Activated B cell treated with CpG ODN at 0.5 μM for 24 hours (primary cell): ENCODE measurements at places on chromosomes 13 and 19. TPM values are rescaled to one million over a fixed set of nuclear protein-coding genes. Genes with fewer than 3 reads are reported as not detected.

DNA sequence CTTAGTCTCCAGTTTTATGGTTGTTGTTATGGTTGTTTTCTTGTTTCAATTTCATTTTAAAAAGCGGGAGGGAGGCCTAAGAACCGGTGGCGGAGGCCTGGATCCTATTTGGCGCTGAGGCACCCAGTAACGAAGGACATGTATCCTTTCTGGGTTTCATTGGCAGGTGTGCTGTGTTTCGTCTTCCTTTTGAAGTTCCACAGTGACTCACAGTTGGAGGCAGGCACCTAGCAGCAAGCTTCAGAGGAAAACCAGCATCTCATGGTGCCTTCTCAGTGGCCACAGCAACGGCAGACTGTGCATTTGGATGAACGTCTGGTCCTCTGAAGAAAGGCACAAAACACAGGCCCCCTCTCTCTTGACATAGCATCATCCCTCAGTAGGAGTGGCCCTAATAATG, 697.2 kb downstream of the EFNB2 start:
- H3K27ac ChIP-seq, result no peak overlapping the region
- no peak overlapping the region for H3K4me3 ChIP-seq
- DNase-seq, result no peak
- H3K36me3 ChIP-seq, result no peaks in the 10 kb centered on the region

DNA sequence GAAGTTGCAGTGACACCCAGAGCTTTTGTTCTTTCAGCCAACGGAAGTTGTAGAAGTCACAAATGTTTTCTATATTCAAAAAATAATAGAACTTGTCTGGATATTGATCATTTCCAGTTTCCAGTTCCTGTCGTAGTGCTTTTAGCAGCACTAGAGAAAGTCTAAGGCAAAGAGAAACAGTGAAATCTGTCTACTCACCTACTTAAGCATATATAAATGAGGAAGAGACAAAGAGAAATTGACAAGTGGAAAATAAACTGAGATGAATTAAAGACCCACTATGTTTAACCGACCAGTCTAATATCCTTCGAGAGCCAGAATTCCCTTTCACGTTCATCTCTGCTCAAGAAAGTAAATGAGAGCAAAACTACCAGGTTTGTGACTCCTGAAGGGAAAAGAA, 36.7 kb downstream of the DACH1 start:
- no peak overlapping the region for H3K27ac ChIP-seq
- H3K36me3 ChIP-seq, result no peaks in the 10 kb centered on the region
- no peak for DNase-seq

DNA sequence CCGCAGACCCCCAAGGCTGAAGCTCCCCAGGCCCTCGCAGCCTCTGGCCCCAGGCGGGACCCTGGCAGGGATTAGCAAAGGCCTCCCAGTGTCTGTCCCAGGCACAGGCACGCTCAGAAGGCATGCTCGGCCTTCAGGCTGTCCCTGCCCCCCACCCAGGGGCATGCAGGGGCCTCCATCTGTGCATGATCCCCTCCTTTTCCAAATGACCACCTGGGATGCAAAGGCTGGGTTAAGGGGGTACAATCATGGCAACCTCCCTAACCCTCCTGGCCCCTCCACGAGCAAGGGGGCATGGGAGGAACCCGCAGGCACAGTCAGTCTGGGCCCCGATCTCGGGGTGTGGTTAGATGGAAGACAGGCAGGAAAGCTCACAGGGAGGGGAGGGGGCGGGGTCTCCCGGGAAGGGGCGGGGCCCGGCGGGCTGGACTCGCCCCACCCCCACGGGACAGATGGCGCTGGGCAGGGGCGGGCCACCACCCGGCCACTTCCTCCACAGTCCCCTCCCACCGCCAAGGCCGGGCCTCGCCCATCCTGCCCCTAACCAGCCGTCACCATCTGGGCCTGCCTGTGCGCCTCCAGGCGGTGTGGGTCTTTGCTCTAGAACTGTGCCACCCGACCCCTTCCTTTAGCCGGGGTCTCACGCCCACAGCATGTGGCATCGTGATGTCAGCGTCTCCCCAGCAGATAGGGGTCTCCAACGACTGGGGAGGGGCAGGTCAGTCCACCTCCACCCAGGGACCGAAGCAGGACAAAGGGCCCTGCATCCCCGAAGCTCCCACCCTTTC, 7.0 kb upstream of the REXO1 start:
- peak overlapping the region; percentile 73 for H3K4me3 ChIP-seq
- H3K27ac ChIP-seq, result peak overlapping the region; percentile 89
- peaks cover 73% of the 10 kb centered on the region for H3K4me1 ChIP-seq
- H3K36me3 ChIP-seq, result peaks cover 2% of the 10 kb centered on the region
- peak; percentile 62 for DNase-seq
- H3K27me3 ChIP-seq, result no peaks in the 10 kb centered on the region

DNA sequence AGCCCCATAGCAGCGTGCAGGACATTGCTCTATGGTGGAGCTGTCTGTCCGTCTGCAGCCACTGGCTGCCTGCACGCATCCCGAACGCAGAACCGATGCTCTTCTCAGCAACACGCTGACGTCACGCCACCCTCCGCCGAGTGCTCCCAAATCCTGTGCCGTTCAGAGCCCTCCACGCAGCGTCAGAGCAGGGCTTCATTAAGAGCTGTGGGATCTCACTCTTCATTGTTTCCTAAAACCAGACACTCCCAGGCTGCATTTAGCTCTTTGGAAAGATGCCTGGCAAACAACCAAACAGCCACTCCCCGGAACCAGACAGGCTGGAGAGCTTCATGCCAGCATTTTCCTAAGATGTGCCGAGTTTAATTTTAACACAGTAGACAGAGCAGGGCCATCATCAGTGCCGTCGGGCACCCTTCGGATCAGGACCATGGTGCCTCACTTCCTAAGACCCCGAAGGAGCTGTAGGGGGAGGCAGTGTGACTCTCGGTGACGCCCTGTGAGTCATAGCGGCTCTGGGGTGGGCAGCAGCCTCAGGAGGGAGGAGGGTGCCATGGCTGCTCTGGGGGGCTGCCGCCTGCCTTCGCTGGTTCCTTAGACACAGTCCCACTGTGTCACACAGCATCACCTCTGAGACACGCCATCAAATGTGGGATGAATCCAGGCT, 131.5 kb upstream of the MCF2L start:
- peaks cover 54% of the 10 kb centered on the region for H3K36me3 ChIP-seq
- no peak for DNase-seq
- H3K27ac ChIP-seq, result no peak overlapping the region

DNA sequence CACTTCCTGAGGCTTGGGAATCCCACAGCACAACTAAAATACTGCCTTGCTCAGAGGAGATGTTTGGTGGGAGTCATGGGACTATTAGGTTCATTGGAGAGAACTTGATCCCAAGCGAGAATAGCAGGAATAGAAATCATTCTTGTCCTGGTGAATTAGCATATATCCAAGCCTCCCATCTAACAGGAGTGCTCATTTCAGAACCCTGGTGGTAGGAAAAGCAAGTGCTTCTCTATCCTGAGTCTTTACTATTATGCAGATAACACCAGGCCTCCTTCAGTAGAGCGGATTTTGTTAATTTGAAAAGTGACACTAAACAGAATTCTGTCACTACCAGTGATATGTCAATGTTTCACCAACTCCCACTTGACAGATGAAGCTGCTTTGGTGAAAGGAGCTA, 199.5 kb downstream of the ATP8A2 start:
- H3K4me1 ChIP-seq, result no peaks in the 10 kb centered on the region
- no peak overlapping the region for H3K27ac ChIP-seq
- no peaks in the 10 kb centered on the region for H3K36me3 ChIP-seq
- no peak for DNase-seq
- H3K4me3 ChIP-seq, result no peak overlapping the region
- peaks cover 10% of the 10 kb centered on the region for H3K27me3 ChIP-seq

DNA sequence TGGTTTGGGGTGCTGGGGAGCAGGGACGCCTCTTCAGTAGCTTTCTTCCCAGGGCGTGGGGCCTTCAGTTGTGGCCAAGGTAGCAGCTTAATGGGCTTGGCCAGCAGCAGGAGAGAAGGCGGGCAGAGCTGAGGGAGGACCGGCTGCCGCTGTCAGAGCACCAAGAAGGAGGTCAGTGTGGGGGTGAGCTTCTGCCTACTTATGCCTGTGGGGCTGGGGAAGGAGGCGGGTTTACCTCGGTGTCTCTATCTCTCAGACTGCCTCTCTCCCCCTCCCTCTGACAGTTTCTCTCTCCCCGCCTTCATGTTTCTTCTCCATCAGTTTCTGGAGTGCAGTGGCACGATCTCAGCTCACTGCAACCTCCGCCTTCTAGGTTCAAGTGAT, at the start of gene CAPN12:
Gene CAPN12 (minus strand): TSS at position 177 of the 384 bp plus-strand sequence. CDS start 309 bp downstream, outside the sequence.
- H3K4me3 ChIP-seq, result no peak within 1 kb of the TSS
- no peak for DNase-seq
- no peak within 1 kb of the TSS for H3K27ac ChIP-seq
- no peaks in the 10 kb centered on the region for H3K4me1 ChIP-seq
- no peaks in the 10 kb centered on the region for H3K27me3 ChIP-seq

- H3K4me3 ChIP-seq, result no peak overlapping the region
- DNase-seq, result no peak
- no peak overlapping the region for H3K27ac ChIP-seq
- H3K36me3 ChIP-seq, result no peaks in the 10 kb centered on the region
Observed at GRCh38 chr13:110433014-110433413, 125.9 kb downstream of the COL4A2 start.

GRCh38 chr19:7395360-7396066, 46.8 kb downstream of the ARHGEF18 start:
- no peak for DNase-seq
- H3K4me1 ChIP-seq, result peaks cover 44% of the 10 kb centered on the region
- H3K27ac ChIP-seq, result peak overlapping the region; percentile 87
- H3K36me3 ChIP-seq, result peaks cover 26% of the 10 kb centered on the region

GRCh38 chr13:35471706-35472322, 4.7 kb downstream of the MAB21L1 start:
- no peak for DNase-seq
- peaks cover 26% of the 10 kb centered on the region for H3K4me1 ChIP-seq
- H3K27me3 ChIP-seq, result peaks cover 64% of the 10 kb centered on the region

- peaks cover 22% of the 10 kb centered on the region for H3K27me3 ChIP-seq
- H3K4me3 ChIP-seq, result peak within 1 kb of the TSS; percentile 72
- no peak within 1 kb of the TSS for H3K27ac ChIP-seq
- no peak for DNase-seq
- H3K36me3 ChIP-seq, result peaks cover 21% of the 10 kb centered on the region
Observed at GRCh38 chr19:35030257-35031071, at the start of gene SCN1B. Gene SCN1B (plus strand): TSS chr19:35030470. CDS start chr19:35030821, 351 bp downstream.

GRCh38 chr13:49853535-49853934, 61.1 kb upstream of the KPNA3 start:
- peaks cover 2% of the 10 kb centered on the region for H3K27me3 ChIP-seq
- no peaks in the 10 kb centered on the region for H3K36me3 ChIP-seq
- no peak overlapping the region for H3K4me3 ChIP-seq
- no peak overlapping the region for H3K27ac ChIP-seq
- H3K4me1 ChIP-seq, result no peaks in the 10 kb centered on the region
- DNase-seq, result no peak

GRCh38 chr13:63163903-63164302, 1748.3 kb upstream of the PCDH20 start:
- no peaks in the 10 kb centered on the region for H3K4me1 ChIP-seq
- no peak overlapping the region for H3K27ac ChIP-seq
- H3K27me3 ChIP-seq, result no peaks in the 10 kb centered on the region
- no peaks in the 10 kb centered on the region for H3K36me3 ChIP-seq
- H3K4me3 ChIP-seq, result no peak overlapping the region

GRCh38 chr19:55546822-55547614, 1.7 kb upstream of the SBK3 start:
- no peak for DNase-seq
- no peak overlapping the region for H3K4me3 ChIP-seq
- peaks cover 32% of the 10 kb centered on the region for H3K27me3 ChIP-seq
- no peak overlapping the region for H3K27ac ChIP-seq
- H3K36me3 ChIP-seq, result no peaks in the 10 kb centered on the region
- peaks cover 2% of the 10 kb centered on the region for H3K4me1 ChIP-seq

DNA sequence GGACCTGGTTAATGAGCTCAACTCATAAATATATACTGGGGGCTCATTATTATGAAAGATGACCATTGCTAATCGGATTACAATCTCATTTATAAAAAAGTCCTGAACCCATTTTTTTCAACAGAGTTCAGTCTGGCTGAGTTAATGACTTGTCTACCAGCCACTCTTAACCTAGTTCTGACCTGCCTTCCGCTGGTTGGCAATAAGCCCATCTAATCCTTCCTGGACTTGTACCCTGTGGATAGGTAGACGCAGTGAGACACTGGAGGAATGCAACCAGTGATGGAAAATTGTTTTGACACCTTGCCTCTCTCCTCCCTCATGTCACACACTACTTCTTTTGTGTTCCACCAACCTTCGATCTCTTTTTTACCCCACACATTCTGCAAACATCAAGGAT, 279.9 kb downstream of the FOXO1 start:
- no peaks in the 10 kb centered on the region for H3K36me3 ChIP-seq
- no peak overlapping the region for H3K27ac ChIP-seq
- peaks cover 29% of the 10 kb centered on the region for H3K4me1 ChIP-seq

- peaks cover 3% of the 10 kb centered on the region for H3K27me3 ChIP-seq
- no peak overlapping the region for H3K27ac ChIP-seq
Observed at GRCh38 chr13:32881074-32881776, 135.0 kb upstream of the KL start.

GRCh38 chr19:45160870-45161737, at the start of gene NKPD1:
Gene NKPD1 (minus strand): TSS chr19:45160982. CDS start chr19:45160150, 832 bp downstream.
- DNase-seq, result no peak
- peaks cover 31% of the 10 kb centered on the region for H3K27me3 ChIP-seq
- H3K36me3 ChIP-seq, result no peaks in the 10 kb centered on the region
- peaks cover 17% of the 10 kb centered on the region for H3K4me1 ChIP-seq

DNA sequence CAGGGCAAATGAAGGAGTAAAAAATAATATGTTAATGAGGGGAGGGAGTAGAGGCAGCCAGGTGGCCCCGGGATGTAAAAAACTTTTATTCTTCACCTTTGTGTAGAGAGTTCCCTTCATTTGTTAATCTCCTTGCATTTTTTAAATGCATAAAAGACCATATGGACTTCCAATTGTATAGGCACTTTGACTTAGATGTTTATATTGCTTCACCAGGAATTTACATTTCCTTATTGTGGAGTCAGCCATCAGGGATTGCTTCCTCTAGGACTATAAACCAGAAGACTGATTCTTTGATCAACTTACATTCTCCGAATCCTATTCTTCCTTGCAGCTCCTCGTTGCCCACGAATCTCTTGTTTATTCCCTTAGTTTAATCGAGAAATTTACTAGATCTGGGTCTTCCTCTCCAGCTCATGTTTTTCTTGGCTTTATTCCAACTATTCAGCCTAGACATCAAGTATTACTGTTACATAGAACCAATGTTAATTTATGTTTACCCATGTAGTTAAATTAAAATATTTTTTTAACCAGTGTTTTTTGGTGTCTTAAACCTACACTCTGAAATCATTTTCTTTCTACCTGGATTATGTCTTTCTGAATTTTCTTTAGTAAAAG, 1187.0 kb upstream of the SLC10A2 start:
- no peak overlapping the region for H3K27ac ChIP-seq
- no peaks in the 10 kb centered on the region for H3K27me3 ChIP-seq
- H3K4me3 ChIP-seq, result no peak overlapping the region
- H3K36me3 ChIP-seq, result no peaks in the 10 kb centered on the region
- DNase-seq, result no peak

GRCh38 chr13:81738364-81738763, 1397.4 kb upstream of the SPRY2 start:
- no peaks in the 10 kb centered on the region for H3K27me3 ChIP-seq
- no peak overlapping the region for H3K27ac ChIP-seq
- H3K4me3 ChIP-seq, result no peak overlapping the region
- H3K36me3 ChIP-seq, result no peaks in the 10 kb centered on the region
- no peak for DNase-seq
- H3K4me1 ChIP-seq, result no peaks in the 10 kb centered on the region

CCNA1 gene
- 0.20 and 0.32 TPM in 2 replicates for total RNA-seq

RCBTB2 gene
- 2.3 and 2.4 TPM in 2 replicates for total RNA-seq

MYPOP gene
- total RNA-seq, result 5.6 and 6.0 TPM in 2 replicates

PSG6 gene
- total RNA-seq, result not detected in 2 replicates

RGCC gene
- 2.4 and 2.7 TPM in 2 replicates for total RNA-seq

ADM5 gene
- total RNA-seq, result 6.8 and 9.5 TPM in 2 replicates

IGFL2 gene
- total RNA-seq, result not detected in 2 replicates

FXYD5 gene
- 103 and 125 TPM in 2 replicates for total RNA-seq

SLAIN1 gene
- total RNA-seq, result 15.3 and 16.2 TPM in 2 replicates

KANK3 gene
- total RNA-seq, result 0.07 and 0.29 TPM in 2 replicates

GFY gene
- not detected in 2 replicates for total RNA-seq

ZNF799 gene
- 6.8 and 6.9 TPM in 2 replicates for total RNA-seq

CGB8 gene
- total RNA-seq, result not detected in 2 replicates
